ENCODE measurements at places on chromosomes 11 and 22.
A peak's percentile ranks its signal among the peaks of the same experiment; 100 is the strongest.

- no peak for DNase-seq
Observed at GRCh38 chr22:23833017-23833751, 5.6 kb downstream of the DERL3 start.

DNA sequence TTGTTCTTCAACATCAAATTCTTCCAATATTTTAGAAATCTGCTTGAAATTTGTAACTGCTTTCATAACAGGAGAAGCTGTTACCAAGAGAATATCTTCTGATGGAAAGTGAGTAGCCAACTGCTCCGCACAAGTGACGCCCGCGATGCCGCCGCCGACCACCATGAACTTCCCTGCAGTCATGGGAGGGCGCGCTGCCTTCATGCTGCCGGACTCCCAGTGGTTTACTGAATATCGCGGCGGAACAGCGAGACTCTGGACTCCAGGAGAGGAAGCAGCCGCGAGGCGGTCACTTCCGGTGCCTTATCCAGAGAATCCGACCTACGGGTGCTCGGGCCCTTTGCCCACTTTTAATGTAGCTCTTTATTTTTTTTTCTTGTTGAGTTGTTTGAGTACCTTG is 190.6 kb downstream of the GUCY1A2 start:
- DNase-seq, result no peak

- DNase-seq, result no peak
Observed at GRCh38 chr11:127997594-127997993, 589.8 kb downstream of the ETS1 start.

- DNase-seq, result no peak
Observed at GRCh38 chr11:6455070-6455469, 14.3 kb upstream of the HPX start.

- DNase-seq, result no peak
Observed at GRCh38 chr11:129040934-129041333, 98.3 kb upstream of the TP53AIP1 start.

DNA sequence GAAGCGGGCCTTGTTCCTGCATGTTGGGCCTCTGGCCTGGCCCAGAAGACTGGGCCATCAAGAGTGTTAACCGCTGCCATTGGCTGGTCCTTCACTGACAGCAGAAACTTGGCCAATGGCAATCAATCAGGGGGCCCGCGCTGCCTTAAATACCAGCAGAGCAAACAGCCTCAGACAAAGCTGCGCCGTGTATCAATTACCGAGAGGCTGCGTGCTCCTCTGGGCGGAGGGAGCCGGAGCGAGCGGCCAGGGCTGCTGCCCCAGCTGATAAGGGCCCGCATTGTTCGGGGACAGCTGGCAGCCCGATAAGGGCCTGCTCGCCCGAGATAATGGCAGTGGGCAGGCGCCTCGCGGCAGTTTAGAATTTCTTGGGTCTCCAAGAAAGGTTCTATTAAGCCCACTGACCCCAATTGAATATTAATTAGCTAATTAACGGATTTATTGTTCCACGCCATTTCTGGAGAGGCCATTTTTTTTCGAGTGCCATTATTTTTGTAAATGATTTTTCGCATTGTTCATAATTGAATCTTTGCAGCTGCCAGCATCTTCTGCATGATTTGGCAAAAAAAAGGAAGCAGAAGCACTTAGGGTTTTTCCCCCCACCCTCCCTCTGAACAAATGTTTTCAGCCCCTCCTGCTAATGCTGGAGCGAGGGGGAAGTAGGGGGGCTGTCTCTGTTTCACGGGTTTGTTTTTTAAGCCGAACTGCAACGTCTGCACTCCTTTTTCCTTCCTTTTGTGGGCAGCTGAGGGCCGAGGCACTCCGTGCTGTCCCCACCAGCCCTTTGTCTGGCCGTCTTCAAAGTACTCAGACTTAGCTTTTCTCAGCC is 37.6 kb upstream of the RIC3 start:
- DNase-seq, result peak; percentile 3

DNA sequence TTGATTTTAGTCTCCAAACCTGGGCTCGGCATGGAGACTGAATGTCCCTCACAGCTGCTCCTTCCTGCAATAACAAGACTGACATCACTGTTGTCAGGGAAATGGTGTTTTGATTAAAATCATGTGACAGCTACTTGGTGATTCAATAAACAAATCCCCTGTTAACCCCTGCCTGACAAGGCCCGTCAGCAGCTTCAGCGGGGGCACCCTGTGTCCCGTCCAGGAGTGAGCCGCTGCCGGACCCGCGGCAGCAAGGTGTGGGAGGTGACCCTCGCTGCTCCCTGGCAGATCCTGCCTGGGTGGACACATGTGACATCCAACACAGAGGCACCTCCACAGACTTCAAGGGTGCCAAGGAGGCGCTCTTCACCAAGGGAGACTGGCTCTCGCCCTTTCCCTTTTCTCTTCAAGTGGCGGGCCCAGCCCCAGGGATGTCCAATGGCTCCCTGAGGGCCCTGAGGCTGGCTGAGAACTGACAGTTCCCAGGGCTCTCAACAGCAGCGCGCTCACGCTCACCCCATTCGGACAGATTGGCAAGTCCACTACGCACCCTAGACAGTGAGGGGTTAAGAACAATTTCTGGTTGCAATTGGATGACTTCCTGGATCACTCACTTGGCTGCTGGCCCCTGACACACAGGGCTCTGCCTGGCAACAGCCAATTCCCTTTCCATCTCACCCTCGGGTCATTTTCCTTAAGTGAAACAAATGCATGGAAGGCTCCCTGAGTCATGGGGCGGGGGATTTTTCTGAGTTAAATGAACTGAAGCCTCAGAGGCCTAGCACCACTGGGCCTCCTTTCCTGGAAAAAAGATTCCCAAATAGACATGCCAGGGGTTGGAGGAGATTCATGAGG is 30.7 kb downstream of the PPP2R1B start:
- no peak for DNase-seq

DNA sequence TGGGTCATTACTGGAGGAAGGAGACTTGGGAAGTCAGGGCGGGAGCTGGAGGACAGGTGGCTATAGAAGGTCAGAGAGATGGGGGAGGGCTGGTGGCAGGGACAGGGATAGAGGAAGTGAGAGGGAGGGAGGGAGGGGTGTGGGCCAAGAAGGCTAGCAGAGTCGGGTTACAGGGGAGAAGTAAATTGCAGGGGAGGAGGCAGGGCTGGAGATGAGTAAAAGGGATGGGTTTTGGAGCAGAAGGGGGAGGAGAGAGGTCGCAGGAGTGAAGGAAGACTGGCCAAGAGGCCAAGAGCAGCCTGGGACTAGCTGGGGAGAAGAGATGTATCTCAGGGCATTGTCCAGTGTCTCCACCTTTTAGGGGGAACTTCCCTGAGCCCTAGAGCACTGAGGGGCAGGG is 33.0 kb downstream of the LRRC10B start:
- no peak for DNase-seq

GRCh38 chr11:18394928-18395734 is 768 bp downstream of the LDHA start:
- DNase-seq, result peak; percentile 18

GRCh38 chr11:2251138-2251537 is 19.2 kb downstream of the ASCL2 start:
- DNase-seq, result no peak

- no peak for DNase-seq
Observed at GRCh38 chr22:33020721-33021120, 37.5 kb downstream of the SYN3 start.

DNA sequence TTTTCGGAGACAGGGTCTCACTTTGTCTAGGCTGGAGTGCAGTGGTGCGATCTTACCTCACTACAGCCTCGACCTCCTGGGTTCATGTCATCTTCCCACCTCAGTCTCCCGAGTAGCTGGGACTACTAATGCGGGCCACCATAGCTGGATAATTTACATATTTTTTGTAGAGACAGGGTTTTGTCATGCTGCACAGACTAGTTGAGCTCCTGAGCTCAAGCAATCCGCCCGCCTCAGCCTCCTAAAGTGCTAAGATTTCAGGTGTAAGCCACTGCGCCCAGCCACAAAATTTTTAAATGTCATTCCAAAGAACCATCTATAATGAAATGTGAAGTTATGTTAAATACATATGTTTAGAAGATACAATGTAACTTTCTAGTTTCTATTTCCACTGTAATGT is 4747.7 kb upstream of the OR11H1 start:
- DNase-seq, result no peak

DNA sequence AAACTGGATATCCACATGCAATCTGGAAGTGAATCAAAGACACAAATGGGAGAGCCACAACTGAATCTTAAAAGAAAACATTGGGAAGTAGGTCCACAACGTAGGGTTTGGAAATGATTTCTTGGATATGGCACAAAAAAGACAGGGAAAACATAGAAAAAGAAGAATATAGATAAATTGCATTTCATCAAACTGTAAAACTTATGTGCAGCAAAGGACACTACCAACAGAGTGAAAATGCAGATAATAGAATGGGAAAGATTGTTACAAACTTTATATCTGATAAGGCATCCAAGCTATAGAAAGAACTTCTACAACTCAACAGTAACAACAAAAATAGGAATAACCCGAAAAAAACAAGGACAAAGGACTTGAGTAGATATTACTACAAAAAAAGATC is 89.6 kb downstream of the ZNF280B start:
- DNase-seq, result no peak

- DNase-seq, result peak; percentile 49
Observed at GRCh38 chr11:128905345-128906184, 14.4 kb downstream of the KCNJ5 start.

DNA sequence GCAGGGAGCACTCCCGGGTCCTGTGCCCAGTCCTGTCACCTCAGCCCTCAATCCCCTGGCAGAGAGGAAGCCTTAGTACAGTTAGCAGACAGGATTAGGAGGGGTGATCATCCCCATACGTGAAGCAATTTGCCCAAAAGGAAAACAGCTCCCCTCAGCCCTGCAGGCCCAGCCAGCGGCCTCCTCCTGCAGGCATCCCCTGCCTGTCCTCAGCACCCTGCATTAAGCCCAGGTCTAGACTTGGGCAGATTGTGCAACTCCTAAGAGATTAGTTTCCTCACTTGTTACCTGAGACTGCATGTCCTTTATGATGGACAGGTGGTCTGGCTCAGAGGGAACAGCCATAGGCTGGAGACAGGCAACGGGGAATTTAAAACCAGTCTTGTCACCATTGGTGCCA is 95.5 kb upstream of the TMEM45B start:
- DNase-seq, result no peak

- no peak for DNase-seq
Observed at GRCh38 chr11:44615041-44615755, 49.7 kb downstream of the CD82 start.

DNA sequence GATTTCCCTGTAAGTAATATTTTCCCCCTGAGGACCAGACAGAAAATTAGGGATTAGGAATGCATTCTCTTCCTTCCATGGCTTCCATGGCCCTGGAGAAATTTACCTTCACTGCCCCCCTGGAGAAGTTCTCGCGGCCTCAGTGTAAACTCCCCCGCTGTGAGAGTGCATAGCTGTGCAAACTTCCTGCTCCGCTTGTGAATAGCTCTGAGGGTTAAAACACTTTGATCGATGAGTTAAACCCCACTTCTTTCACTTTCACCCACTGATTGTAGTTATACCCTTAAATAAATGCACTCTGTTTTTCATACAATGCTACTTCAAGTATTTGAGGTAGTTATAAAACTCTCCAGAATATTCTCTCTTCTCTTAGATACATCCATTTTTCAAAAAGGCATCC is 190.8 kb downstream of the DSCAML1 start:
- DNase-seq, result peak; percentile 4

DNA sequence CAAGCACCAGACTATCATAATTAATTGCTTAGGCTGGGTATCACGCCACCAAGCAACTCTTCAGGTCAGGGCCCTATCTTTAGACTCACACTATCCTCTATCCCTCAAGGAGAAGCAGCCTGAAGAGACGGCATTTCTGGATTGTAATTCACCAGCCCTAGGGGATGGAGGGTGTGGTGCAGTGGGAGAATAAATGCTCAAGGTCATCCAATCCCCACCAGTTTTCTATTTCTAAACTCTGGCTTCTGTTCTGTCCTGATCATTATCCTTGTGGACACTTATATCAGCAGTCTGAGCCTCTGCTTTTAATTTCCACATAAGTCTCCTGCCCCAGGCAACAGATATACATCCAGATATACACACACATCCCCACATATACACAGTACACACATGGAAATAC is 13.1 kb upstream of the SIK2 start:
- no peak for DNase-seq

DNA sequence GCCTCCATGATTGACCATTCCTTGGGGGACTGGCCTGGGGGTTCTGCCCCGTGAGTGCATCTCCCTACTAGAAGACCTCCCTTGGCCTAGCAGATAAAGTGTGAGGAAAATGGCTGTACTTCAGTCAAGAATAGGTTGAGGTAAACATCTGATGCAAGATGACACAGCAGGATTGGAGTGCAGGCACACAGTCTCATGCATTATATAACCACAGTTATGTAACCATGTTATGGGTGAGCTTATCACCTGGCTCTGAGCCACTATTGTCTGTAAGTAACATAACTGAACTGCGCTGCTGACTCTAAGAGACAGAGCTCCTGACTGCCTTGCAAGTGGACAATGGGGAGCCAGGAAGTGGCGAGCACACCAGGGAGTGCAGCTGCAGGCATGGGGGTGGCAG is 378.7 kb upstream of the ANO5 start:
- no peak for DNase-seq

- no peak for DNase-seq
Observed at GRCh38 chr22:32334660-32335365, 22.9 kb upstream of the RFPL3 start.

GRCh38 chr11:126452241-126453101 is 97.0 kb downstream of the ST3GAL4 start:
- no peak for DNase-seq

DNA sequence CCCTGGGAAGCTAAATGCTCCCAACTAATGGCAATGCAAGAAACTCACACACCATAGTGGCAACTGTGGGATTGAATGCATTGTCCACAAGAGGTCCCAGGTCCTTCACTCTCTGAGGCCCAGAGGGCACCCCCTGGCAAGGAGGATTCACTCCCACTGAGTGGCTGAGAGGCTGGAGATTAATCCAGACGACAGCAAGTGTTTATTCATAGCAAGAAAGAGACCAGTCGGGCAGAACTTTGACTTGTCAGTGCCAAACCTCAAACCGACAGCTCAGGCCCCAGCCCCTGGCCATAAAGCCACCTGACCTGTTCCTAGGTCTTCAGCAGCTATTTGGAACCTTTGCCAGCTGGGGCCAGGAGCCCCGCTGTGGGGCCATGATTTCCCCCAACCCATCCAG is 54.5 kb upstream of the MPEG1 start:
- DNase-seq, result no peak

DNA sequence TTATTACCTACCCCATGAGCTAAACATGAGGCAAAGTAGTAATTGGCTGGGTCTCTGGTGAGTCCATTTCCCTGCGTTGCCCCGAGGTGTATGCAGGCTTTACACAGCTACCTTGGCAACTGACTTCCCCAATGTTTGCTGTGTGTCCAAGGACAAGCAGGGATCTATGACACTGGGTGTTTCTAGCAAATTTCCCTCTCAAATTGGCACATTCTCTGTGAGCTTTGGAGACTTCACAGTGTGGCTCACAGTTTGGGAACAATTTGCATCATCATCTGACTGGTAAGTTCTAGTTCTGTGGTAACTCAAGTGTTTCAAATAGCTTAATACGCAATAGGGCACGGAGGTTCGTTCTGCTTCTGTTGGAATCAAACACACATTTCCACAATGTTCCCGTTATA is 12.5 kb downstream of the NNMT start:
- DNase-seq, result no peak
